ENCODE measurements at places on chromosomes 11 and 22.

DNA sequence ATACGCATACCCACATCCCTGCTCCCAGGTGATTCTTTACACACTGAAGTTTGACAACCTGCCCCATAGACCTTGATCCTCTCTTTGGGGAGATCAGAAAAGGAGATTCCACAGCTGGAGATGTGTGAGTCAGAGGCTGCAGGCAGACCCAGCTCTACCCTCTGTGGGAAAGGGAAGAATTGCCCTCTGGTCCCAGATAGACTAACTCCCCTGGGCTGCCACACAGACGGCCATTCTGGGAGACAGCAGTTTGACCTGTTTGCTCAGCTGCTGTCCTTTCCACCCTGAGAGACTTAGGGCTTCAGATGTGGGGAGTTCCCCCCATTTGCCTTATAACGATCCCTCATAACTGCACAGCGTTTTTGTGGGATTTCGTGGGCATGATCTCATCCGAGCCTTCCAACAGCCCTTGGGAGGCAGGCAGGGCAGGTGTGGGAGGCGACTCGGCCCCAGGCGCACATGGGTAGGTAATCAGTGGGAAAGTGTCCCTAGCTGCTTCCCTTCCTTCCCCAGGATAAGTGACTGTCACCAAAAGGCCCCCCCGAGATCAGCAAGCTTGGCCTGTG, 14.1 kb downstream of the FAM83F start:
- no peak for DNase-seq

DNA sequence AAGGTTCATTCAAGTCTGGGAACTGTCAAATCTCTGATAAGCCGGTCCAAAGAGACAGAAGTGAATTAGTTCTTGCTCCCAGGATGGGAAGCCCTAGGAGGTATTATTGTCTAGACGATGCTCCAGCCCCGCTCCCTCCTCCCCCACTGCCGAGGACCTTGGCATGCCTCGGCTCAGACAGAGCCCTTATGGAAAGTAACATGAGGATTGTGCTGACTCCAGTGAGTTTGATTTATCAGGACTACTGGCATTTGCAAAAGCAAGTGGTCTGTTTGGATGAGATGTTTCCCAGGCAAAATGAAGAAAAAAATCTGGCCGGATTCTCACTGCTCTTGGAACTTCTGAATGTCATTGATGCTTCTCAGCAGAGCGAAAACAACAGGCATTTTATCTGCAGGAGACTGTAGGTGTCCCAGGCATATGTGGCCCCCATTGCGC, 341.0 kb downstream of the ETS1 start:
- no peak for DNase-seq

GRCh38 chr22:49406879-49407587, 420.6 kb downstream of the BRD1 start:
- no peak for DNase-seq

DNA sequence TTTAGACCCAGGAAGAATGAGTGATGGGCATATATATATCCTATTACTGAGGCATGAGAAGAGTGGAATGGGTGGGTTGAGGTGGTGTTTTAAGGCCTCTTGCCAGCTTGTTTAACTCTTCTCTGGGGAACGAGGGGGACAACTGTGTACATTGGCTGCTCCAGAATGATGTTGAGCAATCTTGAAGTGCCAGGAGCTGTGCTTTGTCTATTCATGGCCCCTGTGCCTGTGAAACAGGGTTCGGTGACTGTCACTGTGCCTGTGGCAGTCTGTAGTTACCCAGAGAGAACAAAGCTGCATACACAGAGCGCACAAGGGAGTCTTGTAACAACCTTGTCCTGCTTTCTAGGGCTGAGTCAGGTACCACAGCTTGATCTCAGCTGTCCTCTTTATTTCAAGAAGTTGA, 11.7 kb downstream of the LIMK2 start:
- no peak for DNase-seq

- peak; percentile 68 for DNase-seq
Measured at GRCh38 chr22:43385770-43386641, 25.8 kb upstream of the MPPED1 start.

DNA sequence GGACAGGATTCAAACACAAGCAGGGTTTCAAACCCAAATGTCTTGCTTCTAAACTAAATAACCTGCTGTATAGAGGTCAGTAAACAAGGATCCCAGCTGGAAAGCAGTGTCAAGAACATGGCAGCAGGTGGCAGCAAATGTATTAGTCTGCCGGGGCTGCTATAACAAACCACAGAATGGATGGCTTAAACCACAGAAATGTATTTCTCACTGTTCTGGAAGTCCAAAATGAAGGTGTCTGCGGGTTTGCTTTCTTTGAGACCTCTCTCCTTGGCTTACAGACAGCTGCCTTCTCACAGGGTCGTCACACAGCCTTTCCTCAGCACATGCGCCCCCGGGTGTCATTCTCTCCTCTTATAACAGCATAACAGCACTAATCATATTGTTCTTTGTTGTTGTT, 65.1 kb upstream of the LRRC55 start:
- DNase-seq: peak; percentile 37

- no peak for DNase-seq
Measured at GRCh38 chr11:93143800-93144199, 54.0 kb downstream of the SLC36A4 start.

DNA sequence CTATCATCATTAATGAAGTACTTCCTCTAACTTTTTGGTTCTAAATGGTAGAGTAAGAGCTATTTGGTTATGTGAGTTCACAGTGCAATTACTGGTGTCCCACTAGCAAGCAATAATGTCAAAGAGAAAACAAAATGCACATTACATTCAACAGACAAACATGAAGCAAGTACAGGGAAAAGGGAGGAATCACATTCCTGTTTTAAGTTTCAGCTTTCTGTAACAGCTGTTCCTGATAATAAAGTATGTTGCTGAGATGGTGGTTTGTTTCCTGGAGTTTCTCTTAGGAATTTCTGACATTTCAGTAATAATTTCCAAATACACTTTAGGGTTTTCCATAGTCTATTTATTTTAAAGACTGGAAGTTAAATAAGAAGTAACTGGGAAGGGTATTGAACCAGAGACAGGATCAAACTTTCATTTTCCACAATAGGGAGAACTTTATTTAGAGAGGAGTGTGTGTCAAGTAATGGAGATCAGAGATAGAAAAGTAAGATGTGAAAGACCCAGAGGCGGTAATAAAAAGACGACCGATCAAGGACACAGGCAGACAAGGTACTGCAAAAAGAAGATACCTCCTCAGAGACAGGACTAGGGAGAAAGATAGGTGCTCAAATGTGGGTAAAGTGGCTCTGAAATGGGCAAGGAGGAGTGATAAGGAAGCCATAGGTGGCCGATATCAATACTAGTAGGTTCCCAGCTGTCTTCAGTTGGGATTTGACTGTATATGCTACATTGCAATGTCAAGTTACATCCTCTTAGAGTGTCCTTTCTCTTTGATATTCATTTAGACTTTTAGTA, 20.8 kb upstream of the CLNS1A start:
- no peak for DNase-seq

- DNase-seq: no peak
Measured at GRCh38 chr11:129937592-129938238, 42.3 kb upstream of the NFRKB start.

DNA sequence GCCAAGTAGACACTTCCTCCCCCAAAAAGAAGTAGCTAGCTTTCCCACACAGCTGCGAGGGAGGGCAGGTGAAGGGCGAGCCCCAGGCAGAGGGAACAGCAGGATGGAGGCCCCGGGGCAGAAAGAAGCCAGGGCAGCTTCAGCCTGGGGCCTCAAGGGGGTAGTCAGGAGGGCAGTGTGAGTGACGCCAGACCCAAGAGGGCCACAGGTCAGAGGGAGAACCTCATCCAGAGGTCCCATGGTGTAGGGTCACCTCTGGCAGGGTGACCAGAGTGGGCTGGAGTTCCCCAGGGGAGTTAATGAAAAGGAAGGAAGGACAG, 9.2 kb downstream of the PRR5 start:
- DNase-seq: no peak

- no peak for DNase-seq
Measured at GRCh38 chr22:44736581-44737405, 15.6 kb upstream of the ARHGAP8 start.

GRCh38 chr11:34431979-34432378, 6.8 kb upstream of the CAT start:
- DNase-seq: peak; percentile 77
